RPMI8226 (cell line): ENCODE measurements at places on chromosomes 4 and X.

GRCh38 chrX:133989490-133989889 lies 4.1 kb upstream of the GPC3 start:
- no peak for DNase-seq

- DNase-seq, result no peak
Observed at GRCh38 chrX:136586386-136586785, 54.4 kb downstream of the VGLL1 start.

DNA sequence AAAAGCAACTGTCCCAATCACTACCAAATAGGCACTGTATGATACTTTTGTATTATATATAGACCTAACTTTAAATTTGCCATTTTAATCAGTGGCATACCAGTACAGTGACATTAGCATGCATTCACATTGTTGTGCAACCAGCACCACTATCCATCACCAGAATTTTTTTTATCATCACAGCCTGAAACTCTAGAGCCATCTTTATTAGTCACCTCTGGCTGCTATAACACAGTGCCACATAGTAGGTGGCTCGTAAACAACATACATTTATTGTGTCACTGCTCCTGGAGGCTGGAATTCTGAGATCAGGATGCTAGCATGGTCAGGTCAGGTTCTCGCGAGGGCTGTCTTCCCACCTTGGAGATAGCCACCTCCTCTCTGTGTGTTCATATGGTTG lies 188.4 kb upstream of the GALNT7 start:
- DNase-seq, result no peak

DNA sequence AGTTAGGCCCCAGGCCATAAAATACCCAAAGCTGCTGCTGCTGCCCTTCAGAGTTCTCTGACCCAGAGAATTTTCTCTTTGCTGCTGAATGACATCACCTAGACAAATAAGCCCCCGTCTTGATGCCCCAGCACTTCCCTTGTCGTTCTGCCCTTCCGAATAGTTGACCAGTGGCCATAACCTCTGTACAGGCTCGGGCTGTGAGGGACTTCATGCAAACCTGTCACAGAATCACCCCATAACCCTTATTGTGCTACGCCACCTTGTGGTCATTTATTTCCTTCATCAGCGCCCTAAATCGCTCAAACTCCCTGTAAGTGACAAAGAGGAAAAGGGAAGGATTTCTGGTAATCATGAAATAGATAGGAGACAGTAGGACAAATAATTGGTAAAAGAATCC lies 18.8 kb downstream of the SPACA5 start:
- peak; percentile 69 for DNase-seq

DNA sequence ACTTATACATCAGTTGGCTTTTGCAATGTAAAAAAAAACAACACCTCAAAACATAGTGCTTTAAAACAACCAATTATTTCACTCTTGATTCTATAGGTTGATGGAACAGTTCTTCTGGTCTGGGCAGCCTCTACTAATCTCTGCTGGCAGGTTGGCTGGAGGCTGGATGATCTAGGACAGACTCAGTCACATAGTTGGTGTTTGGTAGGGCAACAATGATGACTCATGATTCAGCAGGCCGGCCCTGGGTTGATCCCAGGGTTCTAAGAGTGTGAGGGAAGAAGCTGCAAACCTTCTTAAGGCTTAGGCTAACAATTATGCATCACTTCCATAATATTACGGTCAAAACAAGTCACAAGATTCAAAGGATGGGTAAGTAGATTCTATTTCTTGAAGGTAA lies 558.2 kb downstream of the ZNF674 start:
- no peak for DNase-seq

- no peak for DNase-seq
Observed at GRCh38 chr4:56684320-56685050, 3.4 kb upstream of the HOPX start.
